ENCODE measurements at places on chromosomes 7 and 10.

GRCh38 chr10:125871338-125871737 is 9.8 kb downstream of the DHX32 start:
- no peak for DNase-seq

- DNase-seq, result no peak
These were observed 48.6 kb downstream of the GTF2IRD1 start for GRCh38 chr7:74502216-74502891.

GRCh38 chr10:103800789-103801540 is 54.4 kb downstream of the SH3PXD2A start:
- DNase-seq, result peak; percentile 4

DNA sequence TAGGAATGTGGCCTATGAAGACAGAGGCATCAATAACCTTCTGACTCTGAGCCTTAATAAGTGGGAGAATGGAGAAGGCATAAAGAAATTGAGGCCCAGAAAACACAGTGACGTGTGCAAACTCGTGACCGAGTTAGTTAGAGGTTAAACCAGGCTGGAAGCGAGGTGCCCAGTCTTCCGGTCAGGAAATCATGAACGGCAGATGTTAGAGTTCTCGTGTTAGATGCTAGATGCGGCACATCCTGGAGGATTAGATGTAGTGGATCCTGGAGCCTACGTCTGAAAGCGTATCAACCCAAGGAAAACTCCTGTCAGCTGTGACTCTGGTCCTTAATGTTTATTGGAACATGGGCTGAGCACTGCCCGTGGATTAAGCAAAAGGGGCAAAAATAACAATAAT is 275.9 kb downstream of the TCF7L2 start:
- DNase-seq, result no peak

DNA sequence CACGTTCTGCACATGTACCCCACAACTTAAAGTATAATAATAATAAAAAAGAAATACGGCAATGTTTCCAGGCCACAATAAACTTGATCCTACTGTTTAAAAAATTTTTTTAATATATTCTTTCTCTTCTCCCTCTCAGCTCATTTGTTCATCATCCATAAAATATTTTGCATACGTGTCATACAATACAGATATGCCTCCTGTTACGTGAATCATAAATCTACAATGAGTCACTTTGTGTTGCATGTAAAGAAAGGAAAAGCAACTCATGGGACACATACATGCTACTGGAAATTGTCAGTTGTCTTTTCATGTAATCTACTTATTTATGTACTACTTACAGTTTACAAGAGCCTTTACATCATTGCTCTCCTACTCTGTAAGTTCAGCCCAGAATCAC is 1.1 kb upstream of the TECTB start:
- no peak for DNase-seq

GRCh38 chr10:44760513-44760912 is 150.6 kb upstream of the TMEM72 start:
- no peak for DNase-seq

DNA sequence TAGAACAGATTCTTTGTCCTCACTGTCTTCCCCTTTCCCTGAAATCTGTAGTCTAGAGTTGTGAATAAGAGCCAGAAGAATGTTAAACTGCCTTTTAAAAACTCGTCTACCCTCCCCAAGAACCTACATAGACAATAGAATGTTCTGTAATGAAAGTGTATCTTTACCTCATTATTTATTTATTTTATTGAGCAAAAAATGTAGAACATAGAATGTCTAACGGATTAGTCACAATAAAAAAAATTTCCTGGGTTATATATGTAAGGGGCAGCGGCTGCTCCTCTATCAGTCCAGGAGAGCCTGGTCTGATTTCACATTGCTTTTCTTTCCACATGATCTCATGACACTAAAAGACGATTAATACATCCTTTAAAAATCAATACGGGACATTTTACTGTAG is 135.7 kb downstream of the SDK1 start:
- DNase-seq, result no peak

DNA sequence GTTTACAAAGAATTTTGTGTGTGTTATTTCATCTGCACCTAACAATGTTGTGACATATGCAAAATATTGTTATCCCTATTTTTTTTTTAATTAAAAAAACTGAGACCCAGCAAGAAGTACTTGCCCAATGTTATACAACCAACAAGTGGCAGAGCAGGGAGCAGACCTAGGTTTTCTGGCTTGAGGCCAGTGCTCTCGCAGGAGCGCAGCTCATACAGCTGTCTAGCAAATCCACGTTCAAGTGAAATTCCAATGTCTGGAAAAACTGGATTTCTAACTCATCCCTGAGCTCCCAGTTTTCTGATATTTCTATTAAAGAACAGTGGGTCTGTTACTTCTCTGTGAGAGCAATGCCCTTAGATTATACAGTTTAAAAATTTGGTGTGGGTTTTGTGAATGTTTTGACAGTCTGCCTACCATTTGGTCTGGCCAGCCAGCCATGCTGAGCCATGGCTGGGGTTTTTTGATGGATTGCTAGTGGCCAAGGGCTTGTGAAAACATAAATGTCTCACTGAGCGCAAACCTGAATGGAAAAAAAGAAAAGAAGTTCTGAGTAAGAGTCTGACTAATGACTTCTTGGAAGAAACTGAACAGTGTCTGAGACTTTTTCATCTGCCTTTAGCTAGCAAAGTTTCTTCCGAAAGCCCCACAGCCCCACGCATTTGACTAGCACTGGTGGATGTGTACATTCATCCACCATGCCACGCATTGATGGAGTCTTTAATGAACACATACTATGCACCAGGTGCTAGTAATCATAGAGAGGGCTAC is 15.4 kb upstream of the PRF1 start:
- no peak for DNase-seq

- no peak for DNase-seq
These were observed 350.0 kb upstream of the AKR1E2 start for GRCh38 chr10:4475827-4476490.

DNA sequence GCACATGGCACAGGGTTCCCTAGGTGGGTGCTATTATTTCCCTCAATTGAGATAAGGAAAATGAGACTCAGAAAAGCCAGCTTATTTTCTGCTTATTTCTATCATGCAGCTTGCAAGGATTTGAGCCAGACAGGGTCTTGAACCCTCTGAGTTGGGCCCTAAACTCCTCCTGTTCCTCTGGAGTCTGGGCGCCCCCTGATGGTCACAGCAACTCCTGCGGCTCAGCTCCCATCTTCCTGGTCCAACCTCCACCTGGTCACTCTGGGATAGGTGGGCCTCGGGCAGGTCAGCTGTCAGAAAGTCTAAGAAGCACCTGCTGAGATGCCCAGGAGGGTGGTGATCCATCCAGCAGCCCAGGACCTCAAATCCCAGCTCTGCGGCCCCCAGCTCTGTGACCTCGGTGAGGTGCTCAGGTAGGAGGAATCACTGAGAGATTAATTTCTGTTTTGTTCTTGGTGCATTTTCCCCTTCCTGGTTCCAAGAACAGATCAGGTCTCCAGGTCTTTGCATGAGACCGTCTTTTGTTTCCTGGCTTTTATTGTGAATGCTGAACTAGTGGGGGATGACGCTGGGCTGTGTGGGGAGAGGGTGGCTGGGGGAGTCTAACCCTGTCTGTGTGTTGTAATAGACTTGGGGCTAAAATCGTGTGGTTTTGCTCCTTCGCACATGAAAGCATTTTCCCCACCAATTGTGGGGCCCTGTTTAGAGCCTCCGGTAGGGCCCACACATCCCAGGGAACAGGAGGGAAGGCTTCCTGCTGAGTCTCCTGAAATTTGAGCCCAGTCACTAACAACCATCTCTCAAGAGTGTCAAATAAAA is 32.8 kb downstream of the TMEM130 start:
- DNase-seq, result no peak

- no peak for DNase-seq
These were observed 215.7 kb downstream of the SNX10 start for GRCh38 chr7:26507108-26507987.

DNA sequence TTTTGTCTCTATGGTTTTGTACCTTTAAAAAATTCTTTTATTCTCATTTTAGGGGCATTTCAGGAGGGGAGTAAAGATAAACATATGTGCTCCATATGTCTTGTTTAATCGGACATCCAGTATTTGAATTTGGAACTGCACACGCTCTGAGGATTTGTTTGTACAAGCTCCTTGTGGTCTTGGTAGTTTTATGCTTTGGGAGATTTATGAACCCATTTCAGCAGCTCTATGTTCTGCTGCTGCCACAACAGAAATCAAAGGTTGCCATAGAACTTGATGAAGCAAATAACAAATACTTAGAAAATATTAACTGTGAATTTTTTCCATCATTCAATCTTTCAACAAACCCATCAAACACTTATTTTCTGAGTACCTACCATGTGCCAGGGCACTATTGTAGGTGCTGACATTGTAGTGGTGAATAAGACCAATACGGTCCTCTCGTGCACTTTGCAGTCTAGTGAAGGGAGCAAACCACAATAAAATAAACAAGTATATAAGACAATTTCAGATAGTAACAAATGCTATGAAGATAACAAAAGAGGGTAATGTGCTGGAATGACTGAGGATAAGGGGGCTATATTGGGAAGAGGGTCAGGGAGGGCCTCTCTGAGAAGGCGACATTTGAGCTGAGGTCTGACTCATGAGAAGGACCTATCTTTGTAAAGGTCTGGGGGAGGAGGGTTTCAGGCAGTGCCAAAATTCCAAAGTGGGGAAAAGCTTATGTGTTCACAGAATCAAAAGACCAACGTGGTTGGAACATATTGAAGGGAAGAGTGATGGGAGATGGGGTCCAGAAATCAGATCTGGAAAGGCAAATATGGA is 30.4 kb downstream of the MYPN start:
- no peak for DNase-seq

GRCh38 chr10:28963539-28964221 is 286.4 kb downstream of the BAMBI start:
- DNase-seq, result no peak

DNA sequence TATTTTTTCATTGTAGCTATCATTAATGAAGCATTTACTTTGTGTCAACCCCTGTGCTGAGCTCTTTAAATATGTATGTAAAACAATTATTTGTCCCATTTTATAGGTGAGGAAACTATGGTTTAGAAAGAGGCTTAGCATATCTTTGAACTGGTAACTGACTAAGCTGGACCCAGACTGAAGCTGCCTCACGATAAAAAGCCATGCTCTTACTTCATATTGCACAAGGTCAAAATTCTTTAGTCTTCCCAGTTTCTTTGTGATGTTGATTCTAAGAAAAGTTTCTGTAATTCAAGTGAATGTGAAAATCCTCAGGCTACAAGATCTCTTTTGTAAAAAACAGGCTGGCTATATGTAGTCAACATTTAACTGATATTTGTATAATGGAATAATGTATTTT is 46.6 kb upstream of the SLC16A12 start:
- no peak for DNase-seq

GRCh38 chr7:126222782-126223181 is 1030.0 kb downstream of the GRM8 start:
- DNase-seq, result no peak

- no peak for DNase-seq
These were observed 511.1 kb downstream of the GLRX3 start for GRCh38 chr10:130647341-130647740.

- DNase-seq, result no peak
These were observed 18.5 kb upstream of the FXYD4 start for GRCh38 chr10:43352951-43353350.

DNA sequence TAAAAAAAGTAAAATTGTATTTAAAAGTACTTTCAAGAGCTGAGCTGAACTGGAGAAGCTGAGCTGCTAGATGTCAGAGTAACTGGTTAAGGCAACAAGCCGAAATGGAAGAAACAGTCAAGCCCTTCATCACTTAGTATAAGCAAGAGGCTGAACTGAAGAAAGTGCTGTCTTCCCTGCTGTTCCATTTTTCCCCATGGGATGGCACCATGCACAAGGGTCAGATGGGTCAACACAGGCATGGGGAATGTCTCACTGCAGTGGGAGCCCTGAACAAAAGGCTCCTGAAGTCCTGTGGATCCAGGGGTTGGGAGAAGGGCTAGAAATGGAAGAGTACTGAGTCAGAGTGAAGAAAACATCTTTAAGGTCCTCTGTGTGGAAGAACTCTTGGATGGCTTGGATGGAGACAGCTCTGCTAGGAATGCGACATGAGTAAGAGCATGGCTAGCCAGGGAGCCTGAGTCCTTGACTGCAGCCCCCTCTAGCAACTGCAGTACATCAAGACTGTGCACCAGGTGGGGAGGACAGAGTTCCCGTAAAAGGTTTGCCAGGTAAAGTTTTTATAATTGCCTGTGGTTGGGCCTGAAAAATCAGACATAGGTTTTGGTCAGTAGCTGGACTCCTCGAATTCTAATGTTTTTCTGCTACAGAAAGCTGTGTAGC is 348.3 kb downstream of the GPR158 start:
- no peak for DNase-seq

DNA sequence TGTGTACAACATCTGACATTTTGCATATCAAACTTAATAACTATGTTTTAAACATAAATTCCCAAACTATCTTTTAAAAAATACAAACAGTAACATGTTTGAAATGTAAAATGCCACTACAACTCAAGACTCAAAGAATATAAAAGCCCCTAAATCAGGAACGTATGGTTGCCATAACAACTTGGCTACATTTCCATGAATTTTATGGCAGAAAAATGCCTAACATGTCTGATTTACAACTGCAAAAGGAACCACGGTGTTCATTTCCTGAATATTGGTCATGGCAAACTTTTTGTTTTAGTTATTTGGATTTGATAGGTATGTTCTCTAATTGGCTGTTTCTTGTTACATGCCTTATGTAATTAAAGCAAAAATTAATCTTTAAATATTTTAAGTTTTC is 2.0 kb downstream of the SOSTDC1 start:
- no peak for DNase-seq

DNA sequence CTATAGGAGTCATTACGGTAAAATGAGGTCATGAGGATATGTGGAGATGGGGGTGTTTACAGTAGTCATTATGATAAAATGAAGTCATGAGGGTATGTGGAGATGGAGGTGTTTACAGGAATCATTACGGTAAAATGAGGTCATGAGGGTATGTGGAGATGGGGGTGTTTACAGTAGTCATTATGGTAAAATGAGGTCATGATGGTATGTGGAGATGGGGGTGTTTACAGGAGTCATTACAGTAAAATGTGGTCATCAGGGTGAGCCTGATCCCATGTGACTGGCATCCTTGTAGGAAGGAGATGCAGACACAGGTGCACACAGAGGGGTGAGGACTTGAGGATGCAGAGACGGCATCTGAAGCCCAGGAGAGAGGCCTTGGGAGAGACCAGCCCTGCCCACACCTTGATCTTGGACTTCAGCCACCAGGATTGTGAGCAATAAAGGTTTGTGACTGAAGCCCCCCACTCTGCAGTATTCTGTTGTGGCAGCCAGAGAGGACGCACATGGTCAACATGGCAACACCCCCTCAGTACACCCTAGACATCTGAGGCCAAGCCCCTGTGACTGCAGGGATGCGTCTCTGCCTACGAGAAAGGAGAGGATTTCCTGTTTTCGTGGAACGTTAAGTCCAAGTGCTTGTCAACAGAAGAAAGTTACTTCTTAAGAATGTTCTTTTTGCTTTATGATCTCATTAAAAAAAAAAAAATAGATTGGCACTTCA is 544.4 kb downstream of the DNAJB6 start:
- DNase-seq, result no peak
